ENCODE measurements at places on chromosomes 1 and 21.

DNA sequence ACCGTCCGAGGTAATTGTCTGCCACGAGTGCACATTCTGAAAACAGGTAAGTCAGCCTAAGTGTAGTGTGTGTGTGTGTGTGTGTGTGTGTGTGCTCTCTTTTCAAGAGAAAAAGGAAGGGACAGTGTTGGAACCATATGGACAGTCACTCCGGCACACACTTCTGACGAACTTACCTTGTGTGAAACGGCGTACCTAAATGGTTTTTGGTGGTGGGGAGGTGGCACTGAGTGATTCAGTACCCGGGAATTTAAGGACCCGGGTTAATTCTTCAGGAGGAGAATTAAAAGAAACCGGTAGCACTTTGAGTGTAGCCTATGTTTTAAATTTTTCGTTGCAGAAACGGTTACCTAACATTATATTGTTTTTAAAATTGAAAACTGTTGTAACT, 286 bp downstream of the ODR4 start:
- DNase-seq: no peak

GRCh38 chr1:246497331-246497915, 9.7 kb downstream of the SMYD3 start:
- no peak for DNase-seq

DNA sequence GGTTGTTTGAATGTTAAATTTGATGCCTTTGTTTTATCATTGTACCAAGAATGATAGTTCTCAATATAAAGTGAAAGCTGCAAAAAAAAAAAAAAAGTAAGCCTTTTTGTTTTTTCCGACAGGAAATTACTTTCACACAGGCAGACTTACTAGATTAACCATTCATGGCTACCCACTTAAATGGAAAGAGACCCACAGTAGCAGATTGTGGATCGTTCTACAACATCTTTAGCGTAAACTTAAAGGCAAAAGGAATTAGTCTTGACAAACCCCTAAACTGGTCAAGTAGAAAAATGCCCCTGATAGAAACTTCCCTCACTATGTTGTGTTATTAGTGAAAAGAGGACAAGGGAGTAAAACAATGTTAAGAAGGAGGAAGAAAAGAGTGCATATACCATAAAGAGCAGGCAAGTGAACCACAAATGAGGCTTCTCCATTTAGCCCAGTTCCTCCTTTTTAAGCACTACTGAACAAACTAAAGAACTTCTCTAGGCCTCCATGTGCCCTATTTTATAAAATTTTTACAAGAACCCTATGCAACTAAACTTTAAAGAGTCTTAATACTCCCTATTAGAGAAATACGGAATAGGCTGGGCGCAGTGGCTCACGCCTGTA, 1560.3 kb downstream of the MRPL39 start:
- no peak for DNase-seq

DNA sequence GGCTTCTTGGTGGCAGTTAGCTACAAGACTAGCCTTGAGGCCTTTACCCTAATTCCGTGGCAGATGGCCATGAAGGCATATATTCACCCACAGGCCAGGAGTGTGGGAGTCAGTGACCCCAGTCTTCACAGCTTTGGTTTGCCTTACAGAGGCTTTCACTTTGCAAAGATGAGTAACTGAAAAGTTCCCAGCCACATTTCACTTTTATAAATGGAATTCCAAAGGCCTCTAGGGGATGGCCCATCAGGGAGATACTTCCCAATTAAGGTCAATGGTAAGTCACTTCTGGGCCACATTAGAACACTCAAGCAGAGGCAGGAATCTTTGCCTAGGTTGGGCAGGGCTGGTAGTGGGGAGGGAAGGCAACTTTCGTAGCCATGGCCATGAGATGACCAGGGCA, 13.1 kb upstream of the HEYL start:
- no peak for DNase-seq

DNA sequence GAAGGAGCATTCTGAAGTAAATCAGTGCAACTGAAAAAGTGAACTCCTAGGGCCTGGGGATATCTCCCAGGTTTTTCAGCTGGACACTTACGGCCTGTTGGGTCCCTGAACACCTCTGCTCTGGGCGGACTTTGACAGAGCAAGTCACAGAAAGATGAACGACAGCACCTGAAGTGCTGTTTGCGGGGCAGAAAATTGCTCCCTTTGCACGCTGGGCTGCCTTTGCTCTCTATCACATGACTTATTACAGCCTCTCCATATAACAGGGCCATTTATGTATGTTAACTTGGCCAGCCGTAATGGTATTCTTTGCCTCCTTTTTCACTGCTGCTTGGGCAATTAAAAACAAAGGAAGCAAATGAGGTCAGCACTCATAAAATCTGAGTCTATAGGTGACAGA, 332.9 kb downstream of the BARHL2 start:
- no peak for DNase-seq
